ENCODE measurements at places on chromosomes 2 and 18. TPM values are rescaled to one million over a fixed set of nuclear protein-coding genes. Genes with fewer than 3 reads are reported as not detected.

Gene DTNA
- total RNA-seq, result not detected

Gene SERPINB2
- not detected for total RNA-seq

Gene G6PC2
- not detected for total RNA-seq

Gene CAPN14
- 0.20 TPM for total RNA-seq

Gene FIGN
- total RNA-seq, result not detected

- no peaks in the 10 kb centered on the region for H3K36me3 ChIP-seq
- H3K4me1 ChIP-seq, result no peaks in the 10 kb centered on the region
- no peak overlapping the region for H3K4me3 ChIP-seq
Observed at GRCh38 chr18:22974001-22974400, 40.9 kb downstream of the RBBP8 start.

GRCh38 chr2:64007924-64008323 is 11.3 kb downstream of the VPS54 start:
- H3K27me3 ChIP-seq, result no peaks in the 10 kb centered on the region
- no peak overlapping the region for H3K4me3 ChIP-seq
- no peak for DNase-seq

- H3K4me1 ChIP-seq, result no peaks in the 10 kb centered on the region
- no peaks in the 10 kb centered on the region for H3K36me3 ChIP-seq
- no peaks in the 10 kb centered on the region for H3K27me3 ChIP-seq
- no peak overlapping the region for H3K27ac ChIP-seq
- DNase-seq, result no peak
Observed at GRCh38 chr2:1605102-1606045, 138.9 kb downstream of the PXDN start.

DNA sequence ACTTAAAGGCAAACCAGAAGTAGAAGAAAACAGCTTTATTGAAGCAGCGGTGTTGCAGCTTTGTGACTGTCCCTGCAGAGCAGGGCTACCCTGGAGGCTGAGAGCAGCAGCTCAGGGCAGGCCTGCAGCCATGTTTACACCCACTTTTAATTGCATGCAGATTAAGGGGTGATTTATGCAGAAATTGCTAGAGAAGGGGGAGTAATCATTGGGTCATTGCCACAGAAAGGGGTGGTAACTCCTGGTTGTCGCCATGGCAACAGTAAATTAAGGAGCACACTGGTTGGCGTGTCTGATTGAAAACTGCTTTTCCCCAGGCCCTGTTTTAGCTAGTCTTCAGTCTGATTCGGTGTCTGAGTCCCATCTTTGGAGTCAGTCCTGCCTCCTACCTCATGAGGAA is 195.4 kb upstream of the HDAC4 start:
- no peak for DNase-seq
- no peaks in the 10 kb centered on the region for H3K36me3 ChIP-seq
- no peak overlapping the region for H3K4me3 ChIP-seq
- H3K4me1 ChIP-seq, result peaks cover 6% of the 10 kb centered on the region

GRCh38 chr2:65366595-65367125 is 65.7 kb downstream of the SPRED2 start:
- H3K27me3 ChIP-seq, result no peaks in the 10 kb centered on the region
- H3K36me3 ChIP-seq, result no peaks in the 10 kb centered on the region
- no peak overlapping the region for H3K27ac ChIP-seq
- DNase-seq, result no peak

DNA sequence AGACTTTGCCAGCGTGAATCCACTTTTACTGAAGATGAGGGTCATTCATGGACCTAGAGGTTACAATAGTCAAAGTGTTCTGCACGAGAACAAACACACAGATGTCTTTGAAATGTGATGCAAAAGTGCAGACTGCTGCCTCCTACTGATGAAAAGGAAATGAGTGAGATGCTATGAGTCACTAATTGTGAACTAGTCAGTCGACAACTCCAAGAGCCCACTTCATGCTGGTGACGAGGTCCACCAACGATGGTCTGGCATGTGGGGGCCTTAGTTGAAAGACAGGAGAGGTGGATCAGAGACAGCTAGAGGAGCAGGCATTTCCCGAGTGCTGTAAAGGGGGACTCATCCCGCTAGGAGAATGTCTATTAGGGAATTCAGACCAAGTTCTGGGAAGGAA is 17.1 kb upstream of the ZNF236 start:
- peaks cover 10% of the 10 kb centered on the region for H3K27me3 ChIP-seq
- no peak for DNase-seq
- H3K36me3 ChIP-seq, result peaks cover 5% of the 10 kb centered on the region
- H3K4me3 ChIP-seq, result no peak overlapping the region

DNA sequence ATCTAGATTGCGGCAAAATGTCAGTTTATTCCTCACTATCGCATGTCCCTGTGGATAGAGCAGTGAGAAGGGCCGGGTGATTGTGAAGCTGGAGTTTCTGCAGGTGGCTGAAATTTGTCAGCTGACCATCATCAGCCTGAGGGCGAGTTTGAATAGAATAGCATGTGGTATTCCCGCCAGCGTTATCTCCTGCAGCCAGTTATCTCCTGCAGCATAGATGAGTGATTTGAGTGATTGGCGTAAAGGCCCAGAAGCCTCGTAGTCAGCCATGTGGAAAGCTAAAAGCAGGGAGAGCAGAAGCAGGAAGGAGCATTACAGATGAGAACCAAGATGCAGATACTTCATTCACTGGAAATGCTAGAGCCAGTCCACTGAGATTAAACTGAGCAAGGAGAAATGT is 65.5 kb downstream of the CABLES1 start:
- H3K36me3 ChIP-seq, result no peaks in the 10 kb centered on the region
- no peak overlapping the region for H3K4me3 ChIP-seq
- H3K27ac ChIP-seq, result no peak overlapping the region

GRCh38 chr2:109396202-109397180 is 217.3 kb downstream of the SEPTIN10 start:
- peaks cover 5% of the 10 kb centered on the region for H3K4me1 ChIP-seq
- no peak overlapping the region for H3K4me3 ChIP-seq
- no peaks in the 10 kb centered on the region for H3K36me3 ChIP-seq
- no peak overlapping the region for H3K27ac ChIP-seq
- no peaks in the 10 kb centered on the region for H3K27me3 ChIP-seq

All from CD4-positive, alpha-beta T cell (primary cell).